NCI-H187 treated with DMSO at 0.1 percent for 48 hours (cell line): ENCODE measurements at places on chromosomes 5 and 9.

DNA sequence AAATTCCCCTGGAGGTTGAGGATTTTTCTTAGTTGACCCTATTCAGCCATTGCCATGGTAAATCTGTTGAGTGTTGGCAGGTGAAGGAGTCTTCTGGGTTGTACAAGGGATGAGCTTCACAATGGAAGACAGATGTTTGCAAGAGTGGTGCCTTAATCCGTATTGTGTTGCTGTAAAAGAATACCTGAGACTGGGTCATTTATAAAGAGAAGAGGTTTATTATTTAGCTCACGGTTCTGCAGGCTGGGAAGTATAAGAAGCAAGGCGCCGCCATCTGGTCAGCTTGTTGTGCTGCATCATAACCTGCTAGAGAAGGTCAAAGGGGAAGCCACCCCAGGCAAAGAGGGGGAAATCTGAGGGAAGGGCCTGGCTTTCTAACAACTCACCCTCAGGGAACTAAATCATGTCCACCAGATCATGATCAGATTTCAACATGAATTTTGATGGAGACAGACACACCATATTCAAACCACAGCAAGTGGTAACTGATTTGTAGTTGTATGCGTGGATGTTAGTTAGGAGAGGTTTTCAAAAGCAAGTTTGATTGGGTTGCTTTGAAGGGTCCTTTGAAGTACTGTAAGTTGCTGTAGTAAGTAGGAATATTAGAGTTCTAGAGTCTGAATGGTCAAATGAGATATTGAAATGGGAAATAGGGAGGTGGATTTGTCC lies 2.5 kb downstream of the TNPO1 start:
- DNase-seq, result peak; percentile 86

GRCh38 chr5:133421394-133421793 lies 190.9 kb downstream of the FSTL4 start:
- DNase-seq, result no peak

- DNase-seq, result no peak
These were observed 72.6 kb upstream of the EQTN start for GRCh38 chr9:27369591-27369990.

DNA sequence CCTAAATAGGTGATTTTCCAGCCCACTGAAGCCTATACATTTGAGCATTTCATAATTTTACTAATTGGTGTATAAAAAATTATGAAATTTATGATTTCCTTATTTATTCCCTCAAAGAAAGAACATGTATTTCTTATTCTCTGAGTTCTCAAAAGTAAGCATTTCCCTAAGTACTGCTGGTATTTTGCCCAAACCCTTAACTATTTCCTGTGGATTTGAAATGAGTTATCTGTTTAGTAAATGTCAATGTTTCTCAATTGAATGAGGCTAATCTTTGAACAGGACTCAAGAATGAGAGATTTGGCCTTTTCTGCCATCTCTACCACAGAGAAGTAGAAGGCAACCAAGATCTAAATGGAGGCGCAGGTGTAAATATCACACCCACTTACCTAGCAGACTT lies 751.7 kb downstream of the TLE1 start:
- no peak for DNase-seq

- DNase-seq, result no peak
These were observed 154.0 kb downstream of the FRMD3 start for GRCh38 chr9:83384214-83384613.

DNA sequence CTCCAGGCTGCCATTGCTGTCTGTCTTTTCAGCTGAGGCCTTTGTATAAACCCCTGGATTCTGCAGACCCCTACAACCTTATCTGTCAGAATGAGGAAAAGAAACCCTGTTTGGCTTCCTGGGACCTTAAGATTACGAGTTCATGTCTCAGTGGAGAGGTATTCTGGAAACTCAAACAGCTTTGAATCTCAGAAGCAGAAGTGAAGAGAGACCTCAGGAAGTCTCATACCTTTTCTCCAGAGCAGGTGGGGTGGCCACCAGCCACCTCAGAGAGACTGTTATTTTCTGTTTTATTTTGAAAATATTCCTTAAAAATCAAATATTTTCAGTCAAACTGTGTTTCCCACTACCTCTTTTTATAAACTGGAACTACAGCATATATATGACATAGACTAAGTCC lies 457.5 kb downstream of the TMEM232 start:
- DNase-seq, result no peak

DNA sequence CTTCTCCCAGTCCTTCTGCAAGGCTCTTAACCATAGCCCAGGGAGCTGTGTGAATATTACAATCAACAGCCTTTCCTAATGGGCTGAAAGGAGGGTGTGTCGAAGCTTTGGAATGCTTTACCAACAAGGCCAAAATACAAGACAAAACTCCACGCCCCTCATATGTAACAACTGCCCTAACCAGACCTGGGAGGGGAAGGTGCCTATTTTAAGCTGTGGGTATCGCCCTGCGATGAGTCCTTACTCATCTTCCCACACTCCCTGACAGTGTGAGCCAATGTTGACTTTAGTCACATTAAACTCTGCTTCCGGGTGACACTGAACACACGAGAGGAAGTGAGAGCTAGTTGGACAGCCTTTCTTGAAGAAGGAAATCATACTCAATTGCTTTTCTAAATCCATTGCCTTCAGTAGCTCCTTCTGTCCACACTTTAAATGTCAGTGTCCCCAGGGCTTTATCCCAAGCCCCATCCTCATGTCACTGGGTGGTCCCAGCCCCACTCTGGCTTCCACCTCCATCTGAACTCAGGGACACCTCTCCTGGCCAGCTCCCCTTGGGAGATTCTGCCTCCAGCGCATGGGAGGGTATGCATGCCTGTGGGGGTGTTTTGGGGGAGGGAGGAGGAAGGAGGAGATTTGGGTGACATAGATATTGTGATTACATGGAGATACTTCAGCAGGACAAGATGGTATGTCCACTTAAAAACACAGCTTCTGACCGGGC lies 6.5 kb upstream of the TBC1D9B start:
- no peak for DNase-seq

DNA sequence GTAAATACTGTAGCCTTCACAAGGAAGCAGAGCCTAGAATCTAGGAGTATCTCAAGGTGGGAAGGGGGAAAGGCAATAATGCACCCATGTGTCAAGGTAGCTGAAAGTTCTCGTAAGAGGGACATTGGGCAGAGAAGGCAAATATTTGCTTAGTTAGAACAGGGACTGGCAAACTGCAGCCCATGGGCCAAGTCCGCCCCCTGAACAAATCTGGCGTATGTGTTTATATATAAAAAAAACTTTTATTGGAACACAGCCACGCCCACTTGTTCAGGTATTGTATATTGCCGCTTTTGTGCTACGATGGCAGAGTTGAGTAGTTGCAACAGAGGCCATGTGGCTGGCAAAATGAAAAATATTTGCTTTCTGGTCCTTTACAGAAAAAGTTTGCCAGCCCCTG lies 16.1 kb downstream of the KCNN2 start:
- no peak for DNase-seq

DNA sequence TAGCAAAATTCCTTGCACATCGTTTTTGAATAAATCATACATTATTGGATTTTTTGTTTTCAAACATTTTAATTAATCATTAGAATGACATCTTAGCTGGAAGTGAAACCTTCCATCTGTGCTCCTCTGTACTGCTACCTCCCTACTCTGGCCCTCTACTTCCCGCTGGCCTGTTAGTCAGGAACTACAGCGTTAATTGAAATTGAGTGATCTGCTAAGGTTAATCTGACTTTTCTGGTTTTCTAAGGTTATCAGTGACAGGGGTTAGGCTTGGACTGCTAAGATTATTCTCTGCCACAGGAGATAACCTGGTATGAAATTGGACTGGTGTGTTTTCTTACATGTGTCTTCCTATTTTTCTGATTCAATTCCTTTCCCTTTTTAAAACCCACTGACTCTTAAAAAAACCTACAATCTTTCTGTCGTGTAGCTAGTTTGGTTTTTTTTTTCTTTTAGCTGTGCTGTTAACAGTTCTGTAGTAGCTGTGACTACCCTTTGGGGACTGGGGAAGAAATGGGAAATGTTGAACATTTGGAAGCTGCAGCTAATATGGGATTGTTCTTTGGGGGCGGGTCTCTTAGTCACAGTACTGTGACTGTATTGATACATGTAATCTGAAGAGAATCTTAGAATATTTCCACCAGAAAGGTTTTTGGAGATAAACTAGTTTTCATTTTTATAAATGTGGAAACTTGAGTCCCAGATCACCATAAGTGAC lies 4.6 kb downstream of the KIF2A start:
- DNase-seq, result no peak

DNA sequence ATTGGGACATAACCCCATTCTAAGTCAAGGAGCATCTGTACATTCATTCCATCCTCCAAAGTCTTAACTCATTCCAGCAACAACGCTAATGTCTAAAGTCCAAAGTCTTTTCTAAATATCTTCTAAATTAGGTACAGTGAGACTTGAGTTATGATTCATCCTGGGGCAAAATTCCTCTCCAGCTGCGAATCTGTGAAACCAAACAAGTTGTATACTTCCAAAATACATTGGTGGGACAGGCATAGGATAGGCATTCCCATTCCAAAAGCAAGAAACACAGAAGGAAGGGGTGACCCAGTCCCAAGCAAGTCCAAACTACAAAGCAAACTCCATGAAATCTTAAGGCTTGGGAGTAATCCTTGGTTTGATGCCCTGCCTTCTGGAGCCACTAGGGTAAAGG lies 97.6 kb upstream of the FANCC start:
- no peak for DNase-seq

GRCh38 chr5:115809946-115810345 lies 6.5 kb downstream of the CDO1 start:
- no peak for DNase-seq

- DNase-seq, result no peak
These were observed 1103.5 kb upstream of the DMAC1 start for GRCh38 chr9:8903077-8903476.

DNA sequence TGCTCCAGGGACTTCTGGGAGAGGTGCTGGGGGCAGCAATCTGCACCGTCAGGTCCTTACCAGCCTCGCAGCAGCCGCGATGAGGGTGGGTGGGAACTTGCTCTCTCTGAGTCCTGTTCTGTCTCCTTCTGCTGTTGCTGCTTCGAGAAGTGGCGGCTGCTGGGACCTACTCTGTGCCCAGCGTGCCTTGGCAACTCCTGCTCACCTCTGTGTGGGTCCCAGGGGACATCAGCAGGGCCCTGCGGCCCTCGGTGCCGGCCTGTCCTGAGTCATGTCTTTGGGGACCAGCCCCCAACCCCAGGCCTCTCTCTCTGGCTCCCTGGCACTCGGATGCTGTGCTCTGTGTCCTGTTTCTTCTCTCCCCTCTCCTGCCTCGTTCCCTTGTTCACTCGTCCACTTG lies 49.5 kb downstream of the KCNT1 start:
- DNase-seq, result no peak
